ENCODE measurements at places on chromosomes 11 and 22. TPM values are rescaled to one million over a fixed set of nuclear protein-coding genes. Genes with fewer than 3 reads are reported as not detected.

TRPC6 gene
- total RNA-seq = not detected

IFTAP gene
- 4.2 TPM for total RNA-seq

DNA sequence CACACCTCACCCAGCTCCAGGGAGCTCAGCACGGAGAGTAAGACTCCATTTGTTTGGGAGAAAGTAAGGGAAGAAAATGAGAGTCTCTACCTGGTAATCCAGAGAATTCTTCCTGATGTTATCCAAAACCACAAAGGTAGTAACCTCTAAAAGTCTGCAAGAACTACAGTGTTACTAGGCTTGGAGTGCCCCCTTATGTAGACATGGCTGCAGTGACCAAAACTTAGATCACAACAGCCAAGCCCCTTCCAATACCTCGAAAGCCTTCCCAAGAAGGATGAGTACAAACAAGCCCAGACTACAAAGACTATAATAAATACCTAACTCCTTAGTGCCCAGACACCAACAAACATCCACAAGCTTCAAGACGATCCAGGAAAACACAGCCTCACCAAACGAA, 4.9 kb downstream of the UBE2L6 start:
- no peak for DNase-seq

DNA sequence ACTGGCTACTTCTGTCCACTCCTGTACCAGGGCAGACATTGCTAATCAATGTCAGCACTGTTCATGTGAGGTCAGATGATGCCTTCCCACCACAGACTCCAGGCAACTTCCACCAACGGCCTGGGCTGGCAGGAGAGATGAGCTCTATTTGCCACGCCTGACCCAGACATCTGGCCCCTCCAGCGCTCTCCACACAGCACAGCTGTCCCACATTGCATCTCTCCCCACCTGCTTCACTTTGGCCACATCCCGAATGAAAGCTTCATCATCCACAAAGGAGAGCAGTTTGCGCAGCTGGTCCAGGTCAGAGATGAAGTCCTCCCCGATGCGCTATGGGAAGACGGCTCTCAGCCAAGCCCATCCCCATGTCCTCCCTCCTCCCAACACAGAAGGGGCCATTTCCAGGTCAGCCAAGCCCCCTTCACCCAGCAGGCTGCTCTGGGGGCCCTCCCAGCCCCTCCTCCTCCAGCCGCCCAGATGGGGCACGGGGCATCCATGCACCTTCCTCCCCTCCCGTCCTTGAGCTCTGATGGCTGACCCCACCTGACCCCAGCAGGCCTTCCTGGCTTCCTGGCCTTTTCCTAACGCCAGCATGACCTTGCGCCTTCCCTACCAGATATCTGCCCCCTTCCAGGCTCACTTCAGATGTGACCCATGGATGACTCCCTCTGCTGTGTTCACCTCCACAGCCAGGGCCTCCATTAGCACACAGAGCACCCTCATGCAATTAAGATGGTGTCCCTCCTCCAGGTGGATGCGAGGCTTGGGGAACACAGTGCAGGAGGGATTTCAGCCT, 7.4 kb downstream of the PYGM start:
- no peak for DNase-seq

GALNT18 gene
- 4.3 TPM for total RNA-seq

Measured in activated naive CD4-positive, alpha-beta T cell treated with anti-CD3 and anti-CD28 coated beads for 36 hours (primary cell).